Activated CD8-positive, alpha-beta memory T cell treated with anti-CD3 and anti-CD28 coated beads for 1 hour (primary cell): ENCODE measurements at places on chromosomes 5 and 9.

- DNase-seq: no peak
These were observed 8.1 kb upstream of the ARSB start for GRCh38 chr5:78993165-78993564.

DNA sequence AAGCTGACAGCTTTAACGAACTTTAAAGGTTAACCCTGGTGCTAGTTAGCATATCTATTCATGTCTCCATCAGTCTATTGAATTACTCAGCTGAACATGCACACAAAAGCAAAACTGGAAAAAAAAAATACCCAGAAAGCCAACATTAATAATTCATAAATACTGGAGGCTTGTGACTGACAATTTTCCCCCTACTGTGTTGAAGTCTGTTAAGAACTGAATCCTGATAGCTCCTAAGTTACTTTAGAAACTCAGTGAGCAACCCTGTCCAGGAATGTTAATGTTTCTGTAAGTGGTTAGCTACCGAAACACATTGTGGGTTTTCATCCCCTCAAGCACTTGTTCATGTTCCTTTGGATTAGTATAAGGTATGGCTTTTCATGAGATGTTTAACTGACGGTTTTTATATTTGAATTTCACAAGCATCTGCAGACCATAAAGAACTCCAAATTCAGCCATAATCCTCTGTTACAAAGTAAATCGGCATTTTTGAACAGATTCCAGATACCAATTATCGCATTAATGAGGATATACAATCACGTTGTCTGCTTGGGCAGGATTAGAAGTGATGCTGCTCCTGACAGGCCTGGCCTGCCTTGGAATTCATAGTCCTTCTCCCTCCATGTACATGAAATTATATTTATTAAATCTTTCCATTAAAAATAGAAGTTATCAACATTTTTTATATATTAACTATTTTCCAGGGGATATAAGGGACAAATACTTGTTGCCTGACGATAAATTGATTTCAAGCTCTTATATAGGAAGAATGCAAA lies 331.2 kb downstream of the TLE4 start:
- DNase-seq: no peak

DNA sequence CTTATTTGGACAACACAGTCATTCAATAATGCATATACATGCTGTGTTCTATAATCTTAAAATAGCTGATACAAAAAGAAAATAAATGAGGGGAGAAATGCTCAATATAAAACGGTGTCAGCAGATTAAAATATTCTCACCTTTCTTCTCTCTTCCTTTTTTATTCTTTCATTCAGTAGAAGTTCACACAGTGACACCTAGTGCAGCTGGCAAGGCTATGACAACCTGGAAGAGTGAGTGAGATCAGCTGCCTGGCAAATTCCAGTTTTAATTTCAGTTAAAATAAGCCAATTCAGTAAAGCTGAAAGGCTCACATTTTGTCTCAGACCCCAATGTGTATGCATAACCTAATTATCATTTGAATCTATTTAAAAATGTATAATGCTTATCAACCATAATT lies 150.3 kb downstream of the RASEF start:
- DNase-seq: no peak

- no peak for DNase-seq
These were observed 38.2 kb upstream of the SLCO6A1 start for GRCh38 chr5:102537011-102537410.

- no peak for DNase-seq
These were observed 432.6 kb upstream of the SLC30A5 start for GRCh38 chr5:68661237-68661636.

GRCh38 chr9:36995927-36996705 lies 38.0 kb downstream of the PAX5 start:
- DNase-seq: peak; percentile 8

GRCh38 chr5:43571237-43571636 lies 14.4 kb upstream of the PAIP1 start:
- DNase-seq: no peak

DNA sequence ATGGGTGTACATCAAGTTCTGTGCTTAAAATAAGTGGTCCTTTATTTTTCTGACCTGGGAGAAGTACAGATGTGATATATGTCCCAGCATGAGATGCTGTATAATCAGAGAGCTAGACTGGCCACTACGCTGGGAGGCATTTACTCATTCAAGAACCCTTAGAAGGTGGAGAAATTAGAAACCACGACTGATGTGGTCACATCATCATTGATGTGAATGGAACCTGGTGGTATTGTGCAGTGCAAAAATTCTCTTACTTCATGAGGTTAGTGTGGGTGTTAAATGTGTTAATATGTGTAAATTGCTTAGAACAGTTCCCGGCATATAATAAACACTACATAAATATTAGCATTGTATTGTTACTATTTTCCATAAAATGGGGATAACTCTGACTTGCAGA lies 69.5 kb upstream of the CKMT2 start:
- DNase-seq: no peak
